ENCODE measurements at places on chromosomes 5 and 9.

- DNase-seq: no peak
These were observed 19.4 kb downstream of the EFNA5 start for GRCh38 chr5:107651325-107651724.

DNA sequence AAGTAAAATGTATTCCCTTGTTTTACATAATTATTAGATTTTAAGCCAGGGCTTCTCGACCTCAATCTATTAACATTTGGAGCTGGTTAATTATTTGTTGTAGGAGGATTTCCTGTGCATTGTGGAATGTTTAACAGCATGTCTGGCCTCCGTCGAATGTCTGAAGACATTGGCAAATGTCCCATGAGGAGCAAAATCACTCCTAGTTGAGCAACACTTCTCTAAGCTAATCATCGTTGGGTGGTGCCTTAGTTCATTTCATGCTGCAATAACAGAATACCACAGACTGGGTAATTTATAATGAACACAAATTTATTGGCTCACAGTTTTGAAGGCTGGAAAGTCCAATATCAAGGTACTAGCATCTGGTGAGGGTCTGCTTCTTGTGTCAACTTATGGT is 13.4 kb upstream of the VPS13A start:
- no peak for DNase-seq

GRCh38 chr5:111016801-111017200 is 54.7 kb upstream of the TSLP start:
- DNase-seq: peak; percentile 15

GRCh38 chr9:126682928-126683697 is 69.4 kb downstream of the LMX1B start:
- DNase-seq: no peak

GRCh38 chr9:124392871-124393460 is 22.3 kb downstream of the PSMB7 start:
- DNase-seq: peak; percentile 65

DNA sequence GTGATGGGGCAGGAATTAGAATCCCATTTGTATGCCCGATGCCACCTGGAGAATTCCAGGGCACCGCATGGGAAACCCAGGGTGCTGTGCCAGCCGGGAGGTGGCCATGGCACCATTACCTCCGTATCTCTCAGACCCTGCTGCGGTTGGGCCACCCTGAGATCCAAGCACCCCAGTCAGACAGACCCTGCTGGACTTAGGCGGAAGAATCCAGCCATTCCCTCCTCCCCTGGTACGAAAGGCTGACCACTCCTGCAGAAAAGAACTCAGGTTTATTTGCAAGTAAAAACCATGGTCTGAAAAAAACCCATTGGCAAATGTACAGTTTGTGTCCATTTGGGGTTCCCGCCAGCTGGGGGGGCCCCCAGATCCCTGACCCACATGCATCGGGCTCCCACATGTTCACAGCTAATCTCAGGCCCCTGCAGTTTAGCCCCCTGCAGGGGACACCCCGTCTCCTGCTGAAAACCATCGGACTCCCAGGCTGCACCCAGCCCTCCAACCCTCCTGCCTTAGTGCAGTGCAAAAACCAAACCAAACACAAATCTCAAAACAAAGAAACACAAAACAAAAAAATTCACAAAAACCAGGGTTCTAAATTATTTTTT is 23.6 kb upstream of the SARDH start:
- no peak for DNase-seq

DNA sequence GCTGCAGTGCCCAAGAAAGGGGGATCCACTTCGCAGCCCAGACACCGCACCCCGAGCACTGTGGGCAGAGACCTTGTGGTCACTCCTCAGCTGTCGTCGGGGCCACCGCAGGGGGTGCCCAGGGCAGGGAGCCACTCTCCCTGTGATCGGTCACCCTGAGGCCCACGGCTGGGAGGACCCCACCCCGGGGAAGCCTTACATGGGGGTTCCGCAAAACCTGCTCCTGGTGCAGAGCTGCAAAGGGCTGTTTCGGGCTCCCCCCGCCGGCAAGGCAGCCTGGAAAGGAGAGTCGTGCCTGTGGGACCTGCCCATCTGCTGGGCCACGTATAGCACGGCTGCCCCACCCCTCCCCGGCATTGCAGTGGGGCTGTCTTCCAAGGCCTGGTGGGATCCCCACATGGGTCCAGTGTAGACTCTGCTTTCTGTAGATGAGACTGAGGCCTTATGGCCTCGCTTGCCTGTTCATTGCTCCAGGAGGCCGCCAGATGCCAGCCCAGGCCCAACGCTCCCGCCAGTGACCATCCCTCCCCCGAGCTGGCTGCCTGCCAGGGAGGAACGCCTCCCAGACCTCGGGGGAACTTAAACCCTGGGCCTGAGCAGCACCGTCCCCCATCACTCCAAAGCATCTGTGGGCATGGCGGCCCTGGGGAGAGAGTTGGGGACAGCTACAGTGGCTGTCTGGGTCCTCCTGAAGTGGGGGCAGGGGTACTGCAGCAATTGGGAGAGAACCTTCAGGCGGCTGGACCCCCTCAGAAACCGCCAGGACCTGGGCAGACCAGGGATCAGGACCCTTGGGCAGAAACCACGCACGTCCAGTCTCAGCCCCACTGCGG is 1.6 kb upstream of the DNLZ start:
- DNase-seq: no peak

DNA sequence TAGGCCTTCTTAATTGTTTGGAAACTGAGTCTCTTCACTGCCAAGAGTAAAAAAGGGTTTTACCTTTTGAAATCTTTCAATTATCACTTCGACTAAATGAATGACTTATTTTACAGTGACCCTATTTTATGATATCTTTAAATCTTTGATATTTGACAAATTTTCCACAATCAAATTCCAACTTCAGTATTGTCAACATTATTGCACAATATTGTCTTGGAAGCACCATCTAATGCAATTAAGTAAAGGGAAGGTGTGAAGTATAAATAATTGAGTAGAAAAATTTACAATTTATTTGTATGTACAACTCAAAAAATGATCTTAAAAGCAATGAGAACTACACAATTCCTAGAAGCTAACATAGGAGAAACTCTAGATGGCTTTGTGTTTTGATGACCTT is 49.2 kb downstream of the GABRA6 start:
- no peak for DNase-seq

DNA sequence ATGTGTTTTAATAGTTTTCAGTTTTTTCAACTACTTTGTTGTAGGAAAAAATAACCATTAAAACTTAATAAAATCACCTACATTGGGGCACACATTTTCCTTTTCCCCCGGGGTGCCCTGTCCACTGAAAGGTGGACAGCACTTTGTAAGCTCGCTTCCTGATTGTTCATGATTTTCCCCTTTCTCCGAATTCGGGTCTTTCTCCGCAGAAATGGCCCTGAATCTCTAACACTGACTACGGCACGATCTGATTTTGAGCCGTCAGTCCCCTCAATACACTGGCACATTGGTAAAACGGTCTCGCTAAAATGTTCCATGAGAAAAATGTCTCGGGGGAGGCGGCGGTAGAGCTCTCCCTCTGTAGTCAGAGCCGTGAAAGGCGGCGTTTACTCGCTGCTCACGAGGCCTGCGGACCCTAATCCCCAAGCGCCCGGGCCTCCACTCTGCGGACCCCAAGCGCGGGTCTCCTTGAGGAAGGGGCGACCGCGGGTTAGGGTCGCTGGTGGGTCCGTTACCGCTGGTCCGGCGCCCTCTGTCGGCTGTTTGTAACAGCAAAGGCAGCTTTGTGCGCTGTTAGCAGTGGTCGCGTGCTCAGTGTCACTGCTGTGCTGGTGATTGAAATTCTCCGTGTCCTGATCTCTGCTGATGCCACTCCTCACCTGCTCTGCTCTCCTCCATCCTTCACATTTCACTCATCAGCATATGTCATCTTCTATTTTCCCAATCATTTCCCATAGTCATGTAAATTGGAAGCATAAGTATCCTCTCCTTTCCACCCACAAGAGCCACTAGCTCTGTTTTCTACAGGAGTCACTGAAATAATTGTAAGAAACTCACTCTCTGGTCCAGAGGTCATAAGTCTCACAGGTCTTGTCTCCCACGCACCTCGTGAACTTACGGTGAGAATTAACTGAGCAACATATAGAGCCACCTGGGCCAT is 10.8 kb upstream of the IFNA2 start:
- no peak for DNase-seq

DNA sequence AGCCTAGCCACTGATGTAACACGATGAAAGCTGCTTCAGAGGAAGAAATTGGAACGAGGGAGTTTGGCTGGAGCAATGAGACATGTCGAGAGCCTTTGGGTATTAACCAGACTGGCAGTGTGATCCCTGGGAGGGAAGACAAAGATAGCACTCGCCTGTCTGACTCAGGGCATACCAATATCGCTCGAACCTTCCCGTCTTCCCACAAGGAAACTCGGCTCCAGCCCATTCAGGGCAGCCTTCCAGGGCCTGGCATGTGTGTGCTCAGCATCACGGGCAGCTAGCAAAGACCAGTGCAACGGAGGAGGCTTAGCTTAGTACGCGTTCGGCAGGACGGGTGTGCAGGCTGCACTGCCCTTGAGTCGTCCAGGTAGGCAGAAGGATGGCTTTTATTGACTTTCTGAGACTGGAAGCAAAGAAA is 356.9 kb upstream of the WWC1 start:
- DNase-seq: no peak

DNA sequence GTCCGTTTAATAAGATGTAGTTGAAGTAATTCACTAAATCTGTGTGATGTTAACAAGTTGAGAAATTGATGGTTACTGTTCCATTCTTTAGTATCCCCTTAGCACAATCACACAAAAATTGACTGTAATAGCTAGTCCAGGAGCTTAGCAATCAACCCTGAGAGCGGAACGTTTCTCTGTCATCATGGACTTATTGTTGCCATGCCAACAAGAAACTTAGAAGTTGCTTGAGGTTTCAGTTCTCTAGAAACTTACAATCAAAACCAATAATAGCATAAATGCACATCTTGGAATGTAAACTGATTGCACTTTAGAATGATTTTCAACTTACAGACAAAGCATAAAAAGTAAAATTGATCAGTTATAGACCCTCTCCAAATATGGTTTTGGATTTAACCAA is 125.4 kb upstream of the ANKH start:
- DNase-seq: no peak

GRCh38 chr5:170532935-170533334 is 29.1 kb downstream of the KCNIP1 start:
- DNase-seq: no peak

- DNase-seq: no peak
These were observed 183.9 kb downstream of the C9orf50 start for GRCh38 chr9:129436751-129437625.

- no peak for DNase-seq
These were observed 428 bp downstream of the EFNA5 start for GRCh38 chr5:107670087-107670931.

GRCh38 chr5:141681695-141682641 is at the start of gene ARAP3:
Gene ARAP3 (minus strand): TSS chr5:141682230. CDS start chr5:141680486, 1,744 bp downstream.
- DNase-seq: peak; percentile 43

- DNase-seq: no peak
These were observed 10.7 kb downstream of the RNF180 start for GRCh38 chr5:64176301-64176700.

GRCh38 chr9:72144756-72145492 is 4.3 kb upstream of the GDA start:
- no peak for DNase-seq

DNA sequence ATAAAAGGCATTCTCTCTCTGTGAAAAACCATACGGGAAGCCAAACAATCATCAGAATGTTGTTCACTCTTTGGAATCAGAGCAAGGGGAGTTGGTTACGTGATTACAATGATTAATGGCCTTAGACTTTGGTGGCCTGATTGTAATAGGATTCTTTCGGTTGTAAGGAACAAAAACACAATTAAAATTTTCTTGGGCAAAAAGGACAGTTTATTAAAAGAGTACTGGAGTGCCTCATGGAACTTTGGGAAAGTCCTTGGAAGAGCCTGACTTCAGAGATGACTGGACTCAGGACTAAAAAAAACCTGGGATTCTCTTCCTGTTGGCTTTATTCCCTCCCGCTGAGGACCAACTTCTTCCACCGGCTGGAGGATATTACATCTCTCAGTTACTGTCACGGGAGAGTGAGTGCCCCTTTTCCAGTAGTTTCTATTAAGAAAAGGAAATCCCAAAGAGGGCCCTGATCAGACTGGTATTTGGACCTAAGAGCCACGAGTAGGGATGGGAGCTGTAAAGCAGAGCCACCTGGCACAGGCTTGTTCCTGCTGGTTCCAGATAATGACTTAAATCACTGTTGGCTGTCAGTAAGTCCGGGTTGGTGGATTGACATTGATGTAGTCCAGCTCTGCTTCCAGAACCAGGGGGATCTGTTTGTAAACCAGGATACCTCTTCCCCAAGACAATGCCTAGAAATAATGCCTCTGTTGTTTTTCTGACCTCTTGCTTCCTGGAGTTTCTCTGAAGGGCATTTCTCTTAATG is 53.9 kb downstream of the CFAP95 start:
- no peak for DNase-seq

DNA sequence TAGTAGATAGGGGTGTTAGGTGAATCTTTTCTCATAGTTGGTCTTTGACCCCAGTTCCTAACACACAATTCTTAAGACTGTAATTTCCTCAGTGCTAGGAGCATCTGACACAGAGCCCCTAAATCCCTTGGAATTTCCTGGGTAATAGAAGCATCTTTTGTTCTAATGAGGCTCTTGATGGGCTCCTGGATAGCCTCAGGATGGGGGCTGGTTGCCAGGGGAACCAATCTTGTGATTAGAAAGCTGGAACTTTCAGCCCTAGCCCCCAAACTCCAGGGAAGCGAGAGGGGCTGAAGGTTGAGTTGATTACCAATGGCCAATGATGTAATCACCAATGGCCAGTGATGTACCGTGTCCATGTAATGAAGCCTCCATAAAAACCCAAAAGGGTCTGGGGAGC is 44.5 kb downstream of the CCDC125 start:
- no peak for DNase-seq

GRCh38 chr5:131514316-131515283 is 120.4 kb downstream of the RAPGEF6 start:
- no peak for DNase-seq

Data from AG04450 (cell line).